Fibroblast of mammary gland (primary cell): ENCODE measurements at places on chromosomes 16 and 17.

- DNase-seq: no peak
These were observed 8.0 kb upstream of the KCNG4 start for GRCh38 chr16:84247844-84248243.

- DNase-seq: no peak
These were observed 101.8 kb upstream of the CDH13 start for GRCh38 chr16:82524976-82525375.

GRCh38 chr16:70510216-70510615, 13.1 kb downstream of the COG4 start:
- no peak for DNase-seq

DNA sequence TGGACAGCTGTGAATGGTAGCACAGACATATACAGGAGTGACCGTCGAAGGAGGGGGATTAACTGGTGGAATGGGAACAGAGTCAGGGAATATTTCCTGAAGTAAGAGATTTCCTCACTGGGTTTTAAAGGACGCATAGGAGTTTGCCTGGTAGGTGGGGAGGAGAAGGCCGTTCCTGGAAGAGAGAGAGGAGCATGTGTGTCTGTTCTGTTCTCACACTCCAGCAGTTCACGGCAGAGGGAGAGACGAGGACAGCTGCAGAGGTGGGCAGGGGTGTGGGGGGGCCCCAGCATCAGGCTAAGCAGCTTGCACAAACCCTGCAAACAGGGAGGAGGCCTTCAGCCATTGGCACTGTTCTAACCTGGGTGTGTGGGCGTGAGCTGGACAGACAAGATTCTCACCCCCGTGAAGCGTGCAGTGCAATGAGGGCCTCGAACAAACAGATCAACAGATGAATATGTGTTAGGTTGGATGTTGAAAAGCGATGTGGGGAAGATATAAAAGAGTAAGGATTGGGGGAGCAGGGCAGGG, 85.3 kb upstream of the GSE1 start:
- DNase-seq: no peak

GRCh38 chr16:29698484-29699323, 19.7 kb downstream of the QPRT start:
- no peak for DNase-seq

DNA sequence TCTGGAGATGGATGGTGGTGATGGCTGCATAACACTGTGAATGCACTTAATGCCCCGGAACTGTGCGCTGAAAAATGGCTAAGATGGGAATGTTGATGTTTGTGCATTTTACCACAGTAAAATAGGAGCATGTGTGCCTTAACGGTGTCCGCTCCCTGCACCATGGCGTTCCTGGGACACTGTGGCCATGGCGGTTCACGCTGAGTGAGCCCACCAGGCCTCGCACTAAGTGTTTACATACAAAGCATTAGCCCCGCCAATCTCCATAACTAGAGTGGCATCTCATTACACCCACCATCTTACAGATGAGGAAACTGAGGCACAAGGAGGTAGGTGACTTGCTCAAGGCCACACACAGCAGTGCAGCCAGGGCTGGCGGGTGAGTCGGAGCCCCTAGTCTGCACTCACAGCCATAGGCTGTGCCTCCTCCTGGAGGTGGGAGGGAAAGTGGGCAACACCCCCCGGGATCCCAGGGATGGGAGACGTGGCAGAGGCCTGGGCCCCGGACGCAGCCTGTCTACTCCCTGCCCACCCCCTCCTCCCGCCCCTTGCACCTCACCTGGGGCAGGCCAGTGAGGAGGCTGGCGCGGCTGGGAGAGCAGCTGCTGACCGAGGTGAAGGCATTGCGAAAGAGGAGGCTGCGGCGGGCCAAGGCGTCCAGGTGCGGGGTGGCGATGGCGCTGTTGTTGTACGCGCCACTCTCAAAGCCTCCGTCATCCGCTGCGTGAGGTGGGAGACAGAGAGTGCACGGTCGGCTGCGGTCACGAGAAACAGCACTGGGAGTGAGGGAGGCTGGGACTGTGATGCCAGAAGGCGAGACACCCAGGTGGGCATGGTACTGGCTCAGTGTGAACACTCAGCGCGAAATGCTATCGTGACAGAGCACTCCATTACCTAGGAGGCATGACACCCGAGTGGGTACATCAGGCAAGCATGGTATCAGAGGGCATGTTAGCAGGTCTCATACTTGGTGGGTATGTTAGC, 3.4 kb downstream of the SGSH start:
- DNase-seq: no peak

DNA sequence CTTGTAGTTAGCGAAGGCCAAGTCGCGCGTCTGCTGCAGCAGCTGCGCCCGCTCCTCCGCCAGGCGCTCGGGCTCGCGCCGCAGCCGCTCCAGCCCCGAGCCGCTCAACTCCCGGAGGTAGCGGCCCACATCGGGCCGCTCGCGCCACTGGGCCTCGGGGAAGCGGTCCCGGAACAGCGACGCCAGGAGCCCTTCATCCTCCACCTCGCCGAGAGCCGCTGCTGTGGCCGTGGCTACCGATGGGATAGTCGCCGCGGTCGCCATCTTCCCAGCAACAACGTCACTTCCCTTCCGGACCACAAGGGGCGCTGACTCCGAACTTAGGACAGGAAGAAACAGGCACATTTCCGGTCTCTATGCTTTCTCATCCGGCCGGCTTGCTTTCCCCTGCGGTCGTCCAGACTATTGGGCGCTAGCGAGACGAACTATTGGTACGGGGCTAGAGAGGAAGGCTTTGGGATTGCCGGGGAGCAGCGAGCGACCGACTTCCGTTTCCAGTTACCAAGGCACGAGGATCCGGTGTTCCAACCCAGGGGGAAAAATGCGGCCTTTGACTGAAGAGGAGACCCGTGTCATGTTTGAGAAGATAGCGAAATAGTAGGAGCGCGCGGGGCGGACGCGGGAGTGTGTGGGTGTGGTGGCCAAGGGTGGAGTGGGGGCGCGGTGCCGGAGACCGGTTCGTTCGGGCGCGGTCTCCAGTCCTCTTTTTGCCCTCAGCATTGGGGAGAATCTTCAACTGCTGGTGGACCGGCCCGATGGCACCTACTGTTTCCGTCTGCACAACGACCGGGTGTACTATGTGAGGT, at the start of the genes COG8 and NIP7:
Gene COG8 (minus strand): TSS at position 276 of the 806 bp plus-strand sequence. CDS start 12 bp downstream, at position 264.
Gene NIP7 (plus strand): TSS at position 484 of the 806 bp plus-strand sequence. CDS start 58 bp downstream, at position 542.
- peak; percentile 99 for DNase-seq
